Stimulated activated CD4-positive, alpha-beta T cell treated with anti-CD3 and anti-CD28 coated beads, Interleukin-4, amount 100 ng/mL, for 4 hours (primary cell): ENCODE measurements at places on chromosomes 6 and 20.

- DNase-seq, result no peak
These were observed 38.3 kb upstream of the HMGCLL1 start for GRCh38 chr6:55617272-55617671.

GRCh38 chr6:12291839-12292604, 1.9 kb downstream of the EDN1 start:
- DNase-seq, result no peak

DNA sequence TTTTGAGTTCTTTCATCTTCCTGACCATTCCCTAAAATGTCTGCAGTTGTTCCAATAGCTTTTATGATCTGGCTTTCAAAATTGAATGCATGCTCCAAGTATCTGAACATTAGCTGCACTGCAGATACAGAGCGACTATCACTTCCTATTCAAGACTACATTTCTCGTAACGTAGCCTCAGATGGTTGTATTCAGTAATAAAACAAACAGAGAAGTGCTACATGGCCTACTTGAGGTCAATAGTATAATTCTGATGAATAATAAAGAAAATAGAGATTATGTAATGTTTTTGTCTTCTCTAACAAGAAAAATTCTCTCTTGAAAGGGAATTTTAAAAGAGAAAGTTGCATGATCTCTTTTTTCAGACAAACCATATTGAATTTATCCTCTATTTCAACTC, 333.9 kb upstream of the IRAK1BP1 start:
- DNase-seq, result no peak

- no peak for DNase-seq
These were observed 40.1 kb upstream of the EEF1A1 start for GRCh38 chr6:73560853-73561407.

- no peak for DNase-seq
These were observed 172.5 kb upstream of the JARID2 start for GRCh38 chr6:15073344-15073789.

- DNase-seq, result no peak
These were observed 124.1 kb upstream of the DST start for GRCh38 chr6:56766806-56767178.
